ENCODE measurements at places on chromosomes 5 and 9.

DNA sequence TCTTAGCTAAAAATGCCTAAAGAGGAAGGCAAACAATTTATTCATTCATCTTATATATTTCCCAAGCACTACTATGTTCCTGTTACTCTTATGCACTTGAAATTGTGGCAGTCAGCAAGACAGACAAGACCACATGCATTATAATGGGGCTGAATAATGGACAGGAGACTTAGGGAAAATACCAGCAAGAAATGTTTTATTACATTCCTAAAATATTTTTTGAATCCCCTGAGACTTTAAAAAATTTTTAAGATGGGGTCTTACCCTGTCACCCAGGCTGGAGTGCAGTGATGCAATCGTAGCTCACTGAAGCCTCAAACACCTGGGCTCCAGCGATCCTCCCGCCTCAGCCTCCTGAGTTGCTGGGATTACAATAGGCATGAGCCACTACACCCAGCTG lies 13.2 kb downstream of the ZCCHC9 start:
- no peak for DNase-seq

DNA sequence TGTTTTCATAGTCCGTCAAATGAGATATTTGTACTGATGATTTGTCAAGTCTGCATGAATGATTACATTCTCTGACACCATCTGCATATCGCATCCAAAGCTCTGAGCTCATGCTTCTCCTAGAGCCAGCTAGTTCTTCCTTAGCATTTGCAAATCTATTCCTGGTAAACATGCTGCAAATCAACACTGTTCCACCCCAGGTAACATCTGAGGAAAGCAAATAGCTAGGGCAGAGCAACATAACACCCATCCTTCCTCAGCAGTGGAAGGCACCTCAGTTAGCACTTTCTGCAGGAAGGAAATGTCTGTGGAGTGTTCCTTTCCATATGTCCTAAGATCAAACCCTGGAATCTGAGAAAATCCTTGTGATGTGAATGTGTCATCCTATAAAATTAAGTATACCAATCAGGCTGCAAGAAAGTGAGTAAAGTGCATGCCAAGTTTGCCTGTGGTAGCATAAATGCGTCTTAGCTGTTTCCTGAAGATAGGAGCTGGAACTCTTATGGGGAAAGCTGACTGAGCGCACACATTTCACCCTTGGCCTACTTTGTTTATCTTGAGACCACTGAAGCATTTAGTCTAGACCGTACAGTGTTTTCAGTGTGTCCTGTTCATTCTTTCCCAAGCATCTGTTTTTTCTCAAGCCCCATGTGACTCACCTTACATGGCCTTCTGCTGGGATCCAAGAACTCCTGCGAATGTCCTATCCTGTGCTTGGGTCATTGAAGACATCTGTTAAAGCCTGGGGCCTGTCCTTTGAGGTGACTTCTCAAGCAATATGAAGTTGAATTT lies 50.9 kb upstream of the STARD4 start:
- no peak for DNase-seq

DNA sequence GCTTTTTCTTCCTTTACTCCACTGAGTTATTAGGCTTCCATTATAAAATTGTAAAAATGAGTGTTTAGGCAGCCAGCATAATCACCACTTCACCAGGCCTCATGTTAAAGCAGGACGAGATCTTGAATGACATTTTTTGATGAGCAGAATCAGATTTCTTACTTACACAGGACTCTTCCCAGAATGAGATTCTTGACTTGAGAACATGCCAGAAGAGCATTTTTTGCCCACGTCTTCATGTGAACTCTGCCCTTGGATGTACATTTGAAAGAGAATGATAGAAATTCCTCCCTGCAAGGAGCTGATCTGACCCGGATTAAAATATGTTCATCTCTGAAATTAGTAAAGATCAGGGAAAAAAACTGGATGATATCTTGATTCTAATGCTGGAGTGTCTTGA lies 212.1 kb upstream of the ADRA1B start:
- DNase-seq: no peak

DNA sequence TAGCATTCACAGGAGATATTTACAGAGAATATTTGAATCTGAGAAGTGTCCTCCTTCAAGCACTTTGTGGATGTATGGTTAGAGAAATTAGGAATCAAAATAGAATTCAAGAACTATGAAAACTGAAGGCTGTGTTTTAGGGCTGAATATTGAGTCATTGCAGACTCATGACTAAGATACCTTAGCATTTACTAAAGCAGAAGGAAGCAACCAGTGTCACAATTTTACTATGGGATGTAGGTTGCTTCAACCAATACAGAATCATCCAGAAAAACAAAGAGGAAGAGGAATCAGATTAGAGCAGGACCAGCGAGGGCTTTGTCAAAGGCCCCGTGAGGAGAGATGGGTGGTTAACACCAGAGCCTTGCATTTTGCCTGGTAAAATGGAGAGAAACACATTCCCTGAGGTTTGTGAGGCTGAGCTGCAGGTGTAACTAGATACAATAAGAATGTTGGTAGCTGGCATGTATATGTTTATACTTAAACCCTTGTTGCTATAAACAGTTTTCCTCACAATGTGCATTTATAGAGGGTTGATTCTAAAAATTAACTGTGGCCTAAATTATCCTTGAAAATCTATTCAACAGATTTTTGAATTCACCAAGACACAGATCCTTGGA lies 518.1 kb downstream of the AGTPBP1 start:
- DNase-seq: no peak

- no peak for DNase-seq
Measured at GRCh38 chr5:171619196-171619595, 166.4 kb upstream of the SMIM23 start.

- no peak for DNase-seq
Measured at GRCh38 chr9:80175286-80176150, 603.8 kb downstream of the TLE4 start.

GRCh38 chr5:119743927-119744326 lies 114.6 kb downstream of the FAM170A start:
- DNase-seq: no peak

- DNase-seq: no peak
Measured at GRCh38 chr9:129328355-129329042, 150.4 kb upstream of the IER5L start.

GRCh38 chr5:71734141-71734540 lies 15.1 kb downstream of the CARTPT start:
- no peak for DNase-seq

- DNase-seq: no peak
Measured at GRCh38 chr5:109911731-109912130, 222.0 kb downstream of the MAN2A1 start.

DNA sequence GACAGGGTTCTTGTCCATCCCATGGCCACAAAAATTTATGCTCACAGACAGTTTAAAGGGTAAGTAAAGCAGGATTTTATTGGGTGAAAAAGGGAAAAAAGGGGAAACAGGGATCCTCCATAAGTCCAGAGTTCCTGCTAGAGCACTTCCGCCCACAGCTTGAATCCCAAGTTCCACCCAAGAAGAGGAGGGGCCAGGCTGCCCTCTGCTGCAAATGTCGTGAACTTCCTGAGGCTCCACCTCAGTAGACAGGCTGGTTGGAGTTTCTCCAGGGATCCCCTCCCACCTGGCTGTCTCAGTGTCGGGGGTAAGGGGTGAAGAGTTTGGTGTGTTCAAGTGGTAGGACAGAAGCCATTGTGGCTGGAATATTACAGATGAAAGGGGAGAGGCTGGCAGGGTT lies 275.0 kb upstream of the SGCD start:
- no peak for DNase-seq
